Activated naive CD4-positive, alpha-beta T cell treated with anti-CD3 and anti-CD28 coated beads for 36 hours (primary cell): ENCODE measurements at places on chromosomes 6 and 20. TPM values are rescaled to one million over a fixed set of nuclear protein-coding genes. Genes with fewer than 3 reads are reported as not detected.

The HCK gene
- total RNA-seq: not detected

DNA sequence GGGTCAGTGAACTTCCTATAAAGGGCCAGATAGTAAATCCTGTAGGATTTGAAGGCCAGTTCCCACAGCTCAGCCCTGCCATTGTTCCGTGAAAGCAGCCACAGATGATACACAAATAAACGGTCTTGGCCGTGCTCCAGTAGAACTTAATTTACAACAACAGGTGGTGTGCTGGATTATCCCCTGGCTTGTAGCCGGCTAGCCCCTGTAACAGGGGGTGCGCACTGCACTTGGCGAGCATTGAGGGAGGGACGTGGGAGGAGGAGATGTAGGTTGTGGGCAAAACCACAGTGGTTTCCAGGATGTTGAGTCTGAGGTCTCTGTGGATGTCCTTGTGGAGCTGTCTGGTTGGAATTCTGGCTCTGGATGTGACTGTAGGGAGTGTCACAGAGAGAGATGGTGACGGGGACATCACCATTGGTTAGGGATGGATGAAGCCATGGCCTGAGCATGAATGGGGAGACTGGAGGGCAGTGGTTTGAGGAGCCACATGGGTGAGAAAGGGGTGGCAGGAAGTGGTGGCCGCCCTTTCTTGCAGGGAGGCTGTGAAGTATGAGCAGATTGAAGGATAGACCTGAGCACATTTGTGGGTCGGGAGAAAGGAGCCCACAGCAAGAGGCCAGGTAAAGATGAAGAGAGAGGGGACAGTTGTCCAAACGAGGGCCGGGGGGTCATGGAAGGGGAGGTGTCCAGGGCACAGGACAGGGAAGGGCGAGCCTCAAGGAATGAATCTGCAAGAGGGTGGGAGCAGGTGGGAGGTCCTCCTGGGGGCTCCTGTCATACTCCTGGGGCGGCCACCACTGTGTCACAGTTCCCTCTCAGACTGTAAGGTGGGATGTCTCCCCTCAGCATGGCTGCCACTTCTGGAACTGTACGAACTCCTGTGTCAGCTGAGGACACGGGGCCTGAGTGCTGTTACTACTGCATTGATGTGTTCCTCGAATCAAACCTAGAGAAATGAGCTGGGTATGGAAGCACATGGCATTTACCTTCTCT, 53.6 kb downstream of the CDH26 start:
- DNase-seq: no peak

- no peak for DNase-seq
Measured at GRCh38 chr6:119649531-119649930, 300.0 kb upstream of the MAN1A1 start.

- no peak for DNase-seq
Measured at GRCh38 chr6:19269341-19269898, 567.8 kb upstream of the ID4 start.

DNA sequence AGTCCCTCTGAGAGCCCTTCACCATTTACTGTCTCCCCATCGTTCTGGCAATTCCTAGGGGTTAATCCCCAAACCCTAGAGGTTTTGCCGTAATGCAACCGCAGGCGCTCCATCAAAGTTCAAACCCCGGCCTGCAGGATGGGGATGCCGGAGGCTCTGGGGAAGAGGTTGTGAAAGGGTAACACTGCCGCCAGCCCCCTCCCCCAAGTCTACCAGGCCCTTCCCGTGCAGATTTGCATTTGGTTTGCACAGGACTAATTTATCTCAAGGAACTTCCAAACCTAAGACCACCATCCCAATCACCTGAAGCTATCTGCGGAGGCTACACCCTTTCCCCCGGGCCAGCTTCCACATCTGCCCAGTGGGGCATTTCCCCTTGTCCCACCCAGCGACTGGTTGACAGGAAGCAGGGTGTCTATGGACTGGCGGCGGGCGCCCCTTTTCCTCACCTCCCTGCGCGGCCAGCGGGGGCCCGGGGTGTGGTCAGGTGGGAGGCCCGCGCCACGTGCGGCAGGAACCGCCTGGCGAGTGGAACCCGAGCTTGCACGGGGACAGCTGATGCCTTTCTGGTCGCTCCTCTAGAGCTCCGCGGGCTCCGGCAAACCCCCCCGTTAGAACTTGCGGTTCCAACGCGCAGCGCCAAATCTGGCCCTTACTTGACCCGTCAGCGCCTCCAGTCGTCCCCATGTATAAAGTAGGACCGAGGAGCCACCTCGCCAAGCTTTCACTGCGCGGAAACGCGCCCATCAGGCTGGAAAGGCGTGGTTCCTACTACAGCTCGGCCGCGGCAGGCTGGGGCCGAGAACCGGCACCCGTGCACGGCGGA, 9.4 kb upstream of the SLC4A11 start:
- DNase-seq: peak; percentile 50

GRCh38 chr20:16672299-16672698, 57.5 kb upstream of the SNRPB2 start:
- DNase-seq: no peak

DNA sequence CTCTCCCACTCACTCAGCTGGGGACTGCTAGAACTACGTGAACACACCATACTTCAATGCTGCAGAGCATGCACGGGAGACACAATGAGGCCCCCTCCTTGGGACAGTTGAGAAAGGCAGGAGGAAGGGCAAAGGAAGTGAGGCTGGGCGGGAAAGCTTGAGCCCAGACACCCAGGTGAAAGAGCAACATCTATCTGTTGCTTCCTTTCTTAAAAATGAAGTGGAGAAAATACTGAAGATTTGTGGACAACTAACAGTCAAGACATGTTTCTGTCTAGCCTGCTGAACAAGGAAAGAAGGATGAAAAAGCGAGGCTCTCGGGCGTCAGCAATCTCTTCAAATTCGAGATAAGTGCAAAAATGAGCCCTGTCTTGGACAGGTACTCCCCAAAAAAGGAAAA, 3.0 kb upstream of the NNAT start:
- DNase-seq: no peak

DNA sequence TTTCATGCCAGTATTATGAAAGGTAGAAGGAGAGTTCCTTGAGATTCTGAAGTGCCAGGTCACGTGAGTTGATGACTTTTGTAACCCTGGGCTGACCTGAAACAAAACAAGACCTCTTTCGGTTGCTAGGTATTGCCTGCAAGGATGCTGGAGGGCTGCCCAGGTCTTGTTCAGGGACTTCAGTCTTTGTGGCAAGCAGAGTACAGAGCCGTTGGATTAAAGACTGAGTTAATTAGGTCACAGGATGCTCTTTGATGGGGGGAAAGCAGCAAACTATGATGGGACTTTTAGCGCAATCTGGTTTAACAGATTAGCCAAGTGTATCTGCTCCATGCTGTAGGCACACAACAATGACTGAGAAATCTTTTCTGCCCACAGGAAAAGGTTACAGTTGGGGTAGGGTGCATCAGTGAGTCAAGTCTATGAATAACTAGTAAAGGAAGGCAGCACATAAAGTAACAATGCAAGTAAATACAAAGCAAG, 12.8 kb upstream of the ELOVL5 start:
- peak; percentile 75 for DNase-seq
